ENCODE measurements at places on chromosomes 5 and 9.

GRCh38 chr9:121800376-121800775 is 148.9 kb downstream of the DAB2IP start:
- DNase-seq = no peak

DNA sequence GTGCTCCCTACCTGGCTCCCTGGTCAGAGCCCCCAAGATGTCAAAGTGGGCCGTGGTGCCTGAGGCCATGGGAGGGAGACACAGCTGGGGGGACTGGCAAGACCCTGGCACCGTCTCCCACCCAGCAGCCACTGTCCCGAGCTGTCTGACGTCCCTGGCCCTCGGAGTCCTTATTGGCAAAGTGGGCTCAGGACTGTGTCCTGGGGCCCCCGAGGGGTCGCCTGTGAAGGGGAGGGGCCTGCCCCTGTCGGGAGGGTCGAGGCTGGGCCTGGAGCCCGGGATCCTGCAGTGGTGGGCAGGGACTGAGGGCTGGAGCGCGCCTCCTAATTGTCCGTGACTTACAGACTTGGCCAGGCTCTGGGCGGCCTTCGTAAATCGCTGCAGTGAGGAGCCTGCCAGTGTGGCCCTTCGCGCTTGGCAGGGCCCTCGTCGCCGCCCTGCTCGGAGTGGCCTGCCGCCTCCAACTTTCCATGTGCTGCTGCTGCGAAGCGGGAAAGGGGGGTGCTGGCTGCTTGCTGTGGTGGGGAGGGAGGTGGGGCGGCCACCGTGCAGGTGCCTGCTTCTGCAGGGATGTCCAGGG is 13.7 kb downstream of the MYMK start:
- no peak for DNase-seq

DNA sequence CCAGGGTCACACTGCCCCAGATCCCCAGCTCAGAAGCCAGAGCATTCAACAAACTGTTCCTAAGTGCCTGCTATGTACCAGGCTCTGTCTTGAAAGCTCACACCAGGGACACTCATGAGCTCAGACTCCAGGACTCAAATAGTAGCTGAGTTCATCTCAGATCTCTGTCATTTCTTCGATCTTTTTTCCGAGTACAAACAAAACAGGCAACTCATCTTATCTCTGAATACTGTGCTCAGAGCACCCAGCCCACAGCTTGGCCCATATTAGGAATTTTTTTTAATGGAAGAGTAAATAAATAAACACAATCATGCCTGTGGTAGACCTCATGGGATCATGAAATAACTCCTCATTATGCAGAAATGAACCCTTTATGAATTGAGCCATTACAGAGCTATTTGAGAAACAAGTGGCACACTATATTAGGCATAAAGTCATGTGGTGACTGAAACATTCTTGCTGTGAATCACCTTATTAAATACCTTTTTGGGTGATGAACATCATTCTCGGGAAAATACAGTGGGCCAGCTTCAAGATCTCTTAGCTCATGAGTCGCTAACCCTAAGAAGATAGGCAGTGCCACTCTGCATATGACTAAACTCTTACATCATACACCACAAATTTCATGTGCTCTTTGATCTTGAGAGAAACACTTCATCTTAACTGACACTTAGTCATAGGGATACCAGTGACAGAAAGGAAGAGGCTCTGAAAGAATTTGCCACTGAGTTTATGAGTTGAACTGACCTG is 9.9 kb downstream of the SH3RF2 start:
- peak; percentile 29 for DNase-seq

DNA sequence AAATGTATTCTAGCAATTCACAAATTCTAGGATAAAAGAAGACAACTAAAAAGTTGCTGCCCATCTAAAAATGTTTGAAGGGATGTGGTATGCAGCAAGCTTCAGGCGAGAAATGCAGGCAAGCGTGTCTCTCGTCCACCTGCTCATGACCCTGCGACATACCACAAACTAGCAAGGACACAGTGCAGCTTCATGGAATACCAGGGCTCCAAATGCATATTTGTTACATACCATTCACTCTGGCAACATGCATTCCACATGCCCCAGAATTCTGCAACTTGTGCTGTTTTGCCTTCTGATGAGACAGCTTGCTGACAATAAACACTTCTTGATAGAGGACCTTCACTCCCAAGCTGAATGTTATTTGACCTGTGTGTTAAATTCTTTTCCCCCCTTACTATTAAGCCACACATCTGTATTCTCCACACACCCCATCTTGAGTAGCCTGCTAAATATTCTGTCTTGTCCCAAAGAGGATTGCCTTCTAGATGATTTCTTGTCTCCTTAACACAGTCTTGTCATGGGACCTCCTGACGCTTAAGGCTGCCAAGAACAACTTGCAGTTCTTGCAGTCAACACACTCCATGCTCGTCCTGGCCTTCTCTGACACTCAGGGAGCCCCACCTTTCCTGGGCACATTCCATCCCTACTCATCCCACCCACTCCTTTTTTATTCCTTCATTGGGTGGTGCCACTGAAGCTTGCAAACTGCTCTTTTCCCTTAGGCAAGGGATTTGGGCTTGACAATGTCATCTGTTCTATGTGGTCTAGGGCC is 340.5 kb downstream of the PIK3R1 start:
- no peak for DNase-seq

DNA sequence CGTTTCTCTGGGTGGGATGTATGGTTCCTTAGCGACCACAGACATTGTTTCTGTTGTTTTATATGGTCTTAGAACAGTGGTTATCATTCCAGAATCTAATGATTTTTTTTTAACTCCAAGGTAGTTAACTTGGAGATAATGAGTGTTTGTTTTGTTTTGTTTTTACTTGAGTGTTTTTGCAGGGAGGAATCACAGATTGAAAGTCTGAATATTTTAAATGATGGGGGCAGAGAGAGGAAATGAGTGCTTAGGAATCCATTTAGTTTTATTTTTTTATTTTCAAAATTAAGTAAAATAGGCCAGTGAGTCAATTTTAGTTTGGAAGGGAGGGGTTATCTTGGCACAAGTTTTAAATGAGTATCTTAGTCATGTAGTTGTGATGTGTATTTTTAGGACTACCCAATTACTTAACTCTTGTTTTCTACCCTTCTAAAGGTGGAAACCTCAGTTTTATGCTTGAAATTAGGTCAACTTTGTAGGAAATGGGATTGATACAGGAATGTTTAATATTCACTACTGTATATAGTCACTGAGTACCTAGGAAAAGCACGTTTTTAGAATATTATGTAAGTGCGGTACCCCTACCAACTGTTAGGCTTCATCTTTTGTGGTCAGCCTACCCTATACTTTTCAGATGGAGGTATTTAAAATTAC is 2.0 kb downstream of the UBE2R2 start:
- no peak for DNase-seq

DNA sequence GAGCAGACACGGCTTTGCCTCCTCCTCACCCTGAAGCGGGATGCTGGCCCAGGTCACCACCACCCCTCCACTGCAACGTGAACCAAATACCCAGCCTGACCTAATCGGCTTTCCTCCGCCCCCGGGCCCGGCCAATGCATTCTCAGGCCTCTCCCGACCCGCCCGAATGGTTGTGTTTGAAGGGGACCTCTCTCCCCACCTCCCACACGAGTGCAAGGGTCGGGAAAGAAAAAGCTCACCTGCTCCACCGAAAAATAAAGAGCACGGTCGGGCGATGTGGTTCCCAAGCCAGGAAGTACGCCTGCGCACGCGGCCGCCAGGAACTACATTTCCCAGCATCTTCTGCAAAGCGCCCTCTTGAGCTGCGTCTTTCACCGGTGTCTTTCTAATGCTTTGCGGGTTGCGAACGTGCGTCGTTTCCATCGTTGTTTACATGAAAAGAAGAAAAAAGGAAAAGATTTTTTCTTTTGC is at the start of gene ZNF883:
Gene ZNF883, minus strand, starts transcription at position 282 of the 471 bp plus-strand sequence.
- DNase-seq = peak; percentile 93

GRCh38 chr5:138467711-138468132 is 2.4 kb downstream of the EGR1 start:
- no peak for DNase-seq

DNA sequence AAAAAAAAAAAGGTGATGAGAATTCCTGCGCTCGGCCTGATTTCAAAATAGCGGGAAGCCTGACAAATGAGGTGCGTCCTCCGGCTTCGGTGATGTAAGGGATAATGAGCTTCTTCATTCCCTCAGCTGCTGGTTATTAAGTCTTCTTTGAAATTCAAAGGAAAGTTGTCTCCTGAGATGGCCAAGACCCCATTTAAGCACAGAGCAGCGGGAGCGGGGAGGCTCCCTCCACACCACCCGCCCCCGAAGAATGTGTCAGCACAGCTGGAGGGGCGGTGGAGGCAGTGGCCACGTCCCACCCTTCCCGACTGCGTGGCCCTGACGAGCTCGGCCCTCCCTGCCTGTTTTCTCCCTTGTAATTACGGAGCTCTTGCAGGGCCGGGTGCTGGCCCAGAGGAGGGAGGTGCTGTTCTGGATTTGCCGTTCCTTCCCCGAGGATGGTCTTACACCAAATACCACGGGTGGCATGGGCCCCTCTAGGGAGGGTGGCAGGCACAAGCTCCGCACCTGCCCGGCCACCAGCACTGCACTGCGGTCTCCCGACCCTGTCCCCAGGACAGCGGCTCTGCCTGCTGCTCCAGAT is 31.0 kb downstream of the SLC9A3 start:
- peak; percentile 68 for DNase-seq

GRCh38 chr5:103469288-103470040 is 93.1 kb downstream of the NUDT12 start:
- no peak for DNase-seq

- DNase-seq = no peak
Measured at GRCh38 chr5:23977997-23978396, 470.6 kb downstream of the PRDM9 start.

- DNase-seq = no peak
Measured at GRCh38 chr5:14455814-14456321, 125.7 kb upstream of the OTULINL start.

GRCh38 chr9:80503671-80504281 is 932.0 kb downstream of the TLE4 start:
- DNase-seq = peak; percentile 92

GRCh38 chr5:96595300-96596090 is 66.7 kb upstream of the CAST start:
- DNase-seq = no peak

GRCh38 chr9:125959951-125960619 is 212.9 kb downstream of the PBX3 start:
- peak; percentile 67 for DNase-seq

GRCh38 chr5:76692274-76692540 is 23.7 kb upstream of the F2R start:
- DNase-seq = no peak

DNA sequence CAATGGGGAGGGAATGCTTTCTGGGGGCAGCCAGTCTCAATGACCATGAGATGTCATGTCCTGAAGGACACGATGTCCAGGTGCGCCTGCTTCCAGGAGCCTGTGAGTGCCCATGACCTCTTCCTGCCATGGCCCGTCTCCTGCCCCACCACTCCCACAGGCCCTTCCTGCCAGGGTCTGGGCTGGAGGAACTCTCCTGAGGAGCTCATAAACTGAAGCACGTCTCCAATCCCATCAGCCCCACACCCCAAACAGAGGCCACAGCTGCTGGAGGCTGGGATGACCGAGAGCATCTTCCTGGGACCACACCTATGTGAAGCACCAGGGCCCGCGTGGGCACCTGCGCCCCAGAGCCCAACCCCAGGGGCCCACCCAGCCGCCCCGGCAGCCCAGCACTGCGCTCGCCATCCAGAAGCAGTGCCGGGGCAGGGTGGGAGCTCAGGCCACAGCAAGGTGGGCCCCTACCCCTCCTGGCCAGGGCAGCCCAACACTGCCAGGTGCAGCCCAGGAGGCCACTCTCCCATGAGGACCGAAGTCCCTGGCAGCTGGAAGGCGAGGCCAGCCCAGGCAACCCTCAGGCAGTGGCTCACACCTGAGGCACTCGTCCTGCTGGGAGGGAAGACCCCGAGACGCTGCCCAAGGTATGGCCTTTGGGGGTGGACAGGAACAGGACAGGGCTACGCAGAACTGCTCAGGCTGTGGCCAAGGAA is 53.9 kb upstream of the UBAC1 start:
- no peak for DNase-seq

Measured in eye (tissue), 1 donor.